ENCODE measurements at places on chromosomes 11 and 22. TPM values are rescaled to one million over a fixed set of nuclear protein-coding genes. Genes with fewer than 3 reads are reported as not detected.

The CRYBB3 gene
- polyA plus RNA-seq: 0.21 TPM

The CNTN5 gene
- 30.0 TPM for polyA plus RNA-seq

The MMP8 gene
- polyA plus RNA-seq: not detected

The C1QTNF5 gene
- 5.8 TPM for polyA plus RNA-seq

The ROBO4 gene
- 0.21 TPM for polyA plus RNA-seq

The PGA5 gene
- 4.8 TPM for polyA plus RNA-seq

The SMDT1 gene
- polyA plus RNA-seq: 212 TPM

The DENND5A gene
- polyA plus RNA-seq: 99.5 TPM

The OR5P2 gene
- not detected for polyA plus RNA-seq

The LIF gene
- polyA plus RNA-seq: 1.7 TPM

The APOBEC3H gene
- 0.77 TPM for polyA plus RNA-seq

The MIOX gene
- not detected for polyA plus RNA-seq

The MOGAT2 gene
- polyA plus RNA-seq: not detected
